ENCODE measurements at places on chromosomes 16 and 17. TPM values are rescaled to one million over a fixed set of nuclear protein-coding genes. Genes with fewer than 3 reads are reported as not detected.

GRCh38 chr16:82726306-82726705 lies 99.5 kb downstream of the CDH13 start:
- H3K27me3 ChIP-seq: no peaks in the 10 kb centered on the region
- DNase-seq: no peak
- H3K27ac ChIP-seq: no peak overlapping the region
- no peak overlapping the region for H3K4me3 ChIP-seq
- H3K4me1 ChIP-seq: no peaks in the 10 kb centered on the region
- no peaks in the 10 kb centered on the region for H3K36me3 ChIP-seq

WNK4 gene
- total RNA-seq: 6.7 TPM

DNA sequence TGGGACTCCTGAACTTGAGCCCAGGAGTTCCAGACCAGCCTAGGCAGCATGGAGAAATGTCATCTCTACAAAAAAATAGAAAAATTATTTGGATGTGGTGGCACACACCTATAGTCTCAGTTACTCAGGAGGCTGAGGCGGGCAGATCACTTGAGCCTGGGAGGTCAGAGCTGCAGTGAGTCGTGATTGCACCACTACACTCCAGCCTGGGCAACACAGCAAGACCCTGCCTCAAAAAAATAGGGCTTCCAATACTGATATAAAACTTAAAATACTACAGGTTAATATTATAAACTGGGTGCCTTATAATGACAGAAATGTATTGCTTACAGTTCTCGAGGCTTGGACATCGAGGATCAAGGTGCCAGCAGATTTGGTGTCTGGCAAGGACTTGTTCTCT lies 10.6 kb downstream of the CES2 start:
- H3K27me3 ChIP-seq: peaks cover 10% of the 10 kb centered on the region
- H3K27ac ChIP-seq: no peak overlapping the region
- no peak overlapping the region for H3K4me3 ChIP-seq
- H3K4me1 ChIP-seq: peaks cover 10% of the 10 kb centered on the region

DNA sequence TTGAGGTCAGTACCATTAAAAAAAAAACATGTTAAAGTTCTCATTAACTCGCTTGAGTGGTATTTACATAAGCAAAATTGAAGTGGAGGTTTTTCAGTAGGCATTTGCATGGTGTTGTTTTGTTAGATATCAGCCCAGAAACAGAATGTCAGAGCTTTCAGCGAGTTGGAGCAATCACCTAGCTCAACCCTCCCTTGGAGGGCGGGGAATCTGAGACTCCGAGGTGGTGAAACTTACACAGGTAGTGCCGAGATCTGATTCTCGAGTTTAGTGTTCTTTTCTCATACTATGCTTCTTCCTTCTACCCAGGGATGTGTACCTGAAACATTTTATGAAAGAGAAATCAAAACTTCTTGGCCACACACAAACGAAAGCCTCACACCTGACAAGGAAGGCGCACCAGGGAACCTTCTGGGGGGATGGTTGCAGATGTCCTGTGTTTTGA lies 6.6 kb downstream of the SEC14L1 start:
- H3K4me1 ChIP-seq: peaks cover 34% of the 10 kb centered on the region
- no peaks in the 10 kb centered on the region for H3K36me3 ChIP-seq
- peak overlapping the region; percentile 95 for H3K27ac ChIP-seq

TEX14 gene
- 0.21 TPM for total RNA-seq

GRCh38 chr16:772959-773358 lies 12.4 kb downstream of the MSLN start:
- no peaks in the 10 kb centered on the region for H3K36me3 ChIP-seq
- peaks cover 54% of the 10 kb centered on the region for H3K27me3 ChIP-seq

DNA sequence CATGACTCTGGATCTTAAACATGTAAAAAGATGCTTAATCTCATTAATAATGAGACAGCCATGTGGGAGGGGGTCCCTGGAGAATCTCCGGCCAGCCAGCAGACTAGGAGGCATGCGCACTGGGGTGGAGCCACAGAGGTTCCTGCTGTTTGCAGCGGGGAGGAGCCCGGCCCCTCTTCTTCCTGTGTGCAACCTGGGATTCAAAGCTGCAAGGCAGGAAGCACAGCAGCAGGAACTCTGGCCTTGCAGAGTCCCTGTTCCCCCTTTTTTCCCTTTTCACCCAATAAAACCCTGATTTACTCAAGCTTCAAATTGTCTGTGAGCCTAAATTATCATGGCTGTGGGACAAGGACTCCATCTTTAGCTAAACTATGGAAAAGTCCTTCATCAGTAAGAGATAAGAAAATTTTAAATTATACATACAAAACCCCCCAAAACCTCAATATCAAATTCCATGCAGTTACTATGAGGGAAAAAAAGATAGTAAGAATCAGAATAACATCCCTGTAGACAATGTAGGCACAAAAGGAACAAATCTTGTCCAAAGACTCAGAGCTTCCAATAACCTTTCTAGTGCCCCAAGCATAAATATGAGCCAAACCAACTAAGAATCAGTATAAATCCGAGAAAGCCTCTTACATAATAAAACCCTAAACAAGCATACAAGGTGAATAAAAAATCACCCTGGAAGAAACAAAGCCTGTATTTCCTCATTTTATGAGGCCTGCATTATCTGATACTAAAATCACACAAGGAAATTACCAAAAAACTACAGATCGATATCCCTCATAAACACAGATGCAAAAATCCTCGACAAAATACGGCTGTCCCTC lies 12.1 kb downstream of the CFDP1 start:
- H3K27ac ChIP-seq: no peak overlapping the region
- no peak overlapping the region for H3K4me3 ChIP-seq
- H3K4me1 ChIP-seq: peaks cover 32% of the 10 kb centered on the region
- no peaks in the 10 kb centered on the region for H3K36me3 ChIP-seq
- peak; percentile 30 for DNase-seq

GRCh38 chr17:43553573-43553972 lies 7.4 kb upstream of the ETV4 start:
- no peak for DNase-seq
- no peak overlapping the region for H3K4me3 ChIP-seq
- H3K27ac ChIP-seq: no peak overlapping the region
- H3K36me3 ChIP-seq: no peaks in the 10 kb centered on the region
- H3K27me3 ChIP-seq: no peaks in the 10 kb centered on the region

CAPNS2 gene
- 0.98 TPM for total RNA-seq

DNA sequence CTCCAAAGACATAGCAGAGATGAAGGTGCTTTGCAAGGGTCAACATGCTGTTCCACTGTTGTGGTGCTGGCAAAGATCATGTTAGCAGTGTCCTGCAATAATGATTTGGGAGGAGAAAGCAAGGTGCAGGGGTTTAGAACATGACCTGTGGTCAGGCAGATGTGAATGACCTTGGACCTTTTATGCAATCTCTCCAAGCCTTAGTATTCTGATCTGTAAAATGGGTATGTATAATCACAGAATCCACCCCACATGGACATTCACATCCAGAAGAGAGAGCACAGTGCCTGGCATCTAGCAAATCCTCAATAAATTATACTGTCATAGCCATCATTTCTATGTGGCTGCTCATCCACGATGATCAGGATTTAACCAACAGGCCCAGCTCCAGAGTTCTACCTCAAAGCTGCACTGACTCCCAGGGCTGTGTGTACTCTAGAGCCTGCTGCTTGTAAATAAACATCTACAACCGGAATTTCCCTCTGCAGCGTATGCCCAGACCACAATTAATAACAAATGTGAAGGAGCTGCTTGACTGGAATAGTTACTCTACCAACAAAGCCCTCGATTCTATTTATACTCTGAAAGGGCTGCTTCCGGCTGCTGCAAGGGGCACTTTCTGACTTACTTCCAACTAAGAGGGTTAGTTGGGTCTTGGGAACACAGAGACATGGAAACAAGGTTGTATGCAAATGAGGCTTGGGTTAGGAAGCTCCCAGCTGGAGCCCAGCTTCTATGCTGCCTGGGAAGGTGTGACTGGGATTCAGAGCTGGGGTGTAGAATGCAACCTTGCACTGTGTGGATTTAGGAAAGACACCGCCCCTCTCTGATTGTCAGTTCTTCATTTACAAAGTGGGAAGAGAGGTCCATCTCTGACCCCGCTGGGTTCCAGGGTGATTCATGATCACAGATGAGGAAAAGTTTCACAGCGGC lies 265.2 kb downstream of the XYLT1 start:
- H3K4me1 ChIP-seq: peaks cover 9% of the 10 kb centered on the region
- H3K27ac ChIP-seq: no peak overlapping the region
- H3K4me3 ChIP-seq: no peak overlapping the region
- H3K27me3 ChIP-seq: no peaks in the 10 kb centered on the region

DNA sequence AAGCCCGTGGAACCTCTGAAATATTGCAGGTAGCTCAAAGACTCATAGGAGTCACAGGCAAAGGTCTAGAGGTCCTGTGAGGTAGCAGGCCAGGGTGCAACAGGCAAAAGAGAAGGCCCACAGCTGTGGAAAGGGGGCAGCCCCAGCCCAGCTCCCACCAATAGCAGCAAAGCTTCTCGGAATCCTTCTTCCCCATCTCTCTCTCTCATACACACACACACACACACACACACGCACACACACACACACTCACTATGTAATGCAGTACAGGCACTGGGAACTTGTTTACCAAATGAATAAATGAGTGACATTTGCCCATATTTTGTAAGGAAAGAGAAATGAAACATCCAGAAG lies 16.8 kb upstream of the SUPT4H1 start:
- no peaks in the 10 kb centered on the region for H3K4me1 ChIP-seq
- no peak for DNase-seq
- H3K36me3 ChIP-seq: no peaks in the 10 kb centered on the region

All from tibial nerve (tissue), 4 donors.